Anterior cingulate cortex (tissue), 58 donors: ENCODE measurements at places on chromosomes 2 and 18.

DNA sequence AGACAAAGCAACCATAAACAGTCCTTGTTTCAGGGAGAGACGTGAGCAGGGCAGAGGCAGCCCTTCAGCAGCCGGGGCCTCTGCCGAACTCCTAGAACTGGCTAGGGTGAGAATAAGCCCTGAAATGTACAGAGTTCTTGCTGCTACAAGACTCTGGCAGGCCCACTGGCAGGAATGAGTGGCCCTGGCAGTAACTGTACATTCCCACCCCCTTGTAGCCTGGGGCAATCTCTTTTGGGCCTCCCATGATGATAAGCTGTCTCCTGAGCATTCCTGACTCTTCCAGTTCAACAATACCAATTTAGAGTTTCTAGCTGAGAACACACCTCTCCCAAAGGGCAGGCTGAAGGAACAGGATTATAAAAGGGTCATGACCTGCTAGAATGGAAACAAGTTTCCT is 54.3 kb downstream of the HAUS1 start:
- no peak for DNase-seq

DNA sequence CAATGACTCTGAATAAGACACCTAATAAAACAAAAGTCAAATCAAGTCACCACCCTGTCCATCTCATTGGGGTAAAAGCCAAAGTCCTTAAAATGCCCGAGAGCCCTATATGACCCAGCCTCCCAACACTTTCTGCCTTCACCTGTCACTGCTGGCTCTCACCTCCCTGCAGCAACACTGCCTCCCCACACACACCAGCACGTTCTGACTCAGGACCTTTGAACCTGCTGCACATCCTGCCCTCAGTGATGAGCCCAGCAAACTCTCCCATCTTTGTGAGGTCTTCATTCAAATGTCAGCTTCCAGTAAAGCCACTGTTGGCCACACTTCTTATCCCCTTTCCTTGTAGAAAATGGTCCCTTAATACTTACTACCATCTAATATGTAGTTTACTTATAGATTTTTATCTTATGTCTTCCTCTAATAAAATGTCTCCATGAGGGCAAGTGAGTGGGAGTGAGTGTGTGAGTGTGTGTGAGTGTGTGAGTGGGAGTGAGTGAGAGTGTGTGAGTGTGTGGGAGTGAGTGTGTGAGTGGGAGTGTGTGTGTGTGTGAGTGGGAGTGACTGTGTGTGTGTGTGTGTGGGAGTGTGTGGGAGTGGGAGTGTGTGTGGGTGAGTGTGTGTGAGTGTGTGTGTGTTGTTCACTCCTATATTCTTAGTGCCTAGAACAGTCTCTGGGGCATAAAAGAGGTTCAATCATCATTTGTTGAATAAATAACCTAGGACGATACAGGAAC is 504.7 kb downstream of the EIPR1 start:
- DNase-seq, result no peak

- DNase-seq, result no peak
Measured at GRCh38 chr2:19709553-19709952, 192.2 kb downstream of the TTC32 start.

DNA sequence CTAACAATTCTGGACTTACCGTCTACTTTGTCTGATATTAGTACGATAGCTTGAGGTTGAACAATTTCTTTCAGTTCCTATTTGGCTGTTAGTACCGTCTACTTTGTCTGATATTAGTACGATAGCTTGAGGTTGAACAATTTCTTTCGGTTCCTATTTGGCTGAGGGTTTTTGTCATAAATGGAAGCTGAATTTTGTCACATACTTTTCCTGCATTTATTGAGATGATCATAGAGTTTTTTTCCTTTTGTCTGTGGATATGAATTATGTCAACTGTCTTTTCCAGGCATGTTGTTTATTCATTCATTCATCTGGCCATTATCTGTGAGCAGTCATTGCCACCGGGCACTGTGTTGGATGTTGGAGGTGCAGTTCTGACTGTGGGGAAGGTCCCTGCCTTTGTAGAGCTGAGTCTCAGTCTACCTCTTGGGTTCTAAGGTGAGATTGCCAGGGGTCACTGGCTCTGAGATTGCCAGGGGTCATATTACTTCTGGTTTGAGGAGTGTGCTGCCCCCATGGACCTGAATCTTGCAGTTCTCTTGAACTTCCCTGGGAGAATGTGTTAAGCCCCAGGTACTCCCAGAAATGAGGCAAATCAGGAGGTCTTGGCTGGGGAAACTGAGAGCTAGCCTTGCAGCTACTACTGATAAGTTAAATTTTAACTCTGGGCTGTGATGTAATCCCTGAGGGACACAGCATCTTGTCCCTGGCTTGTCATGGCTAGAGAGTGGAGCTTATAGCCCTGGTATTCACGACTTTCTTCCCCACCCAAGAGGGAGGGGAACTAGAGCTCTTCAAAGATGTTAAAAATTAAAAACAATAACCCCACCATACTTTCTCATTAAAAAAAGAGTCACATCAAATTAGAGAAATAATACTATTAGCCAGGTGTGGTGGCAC is 89.1 kb upstream of the MBOAT2 start:
- no peak for DNase-seq

- DNase-seq, result no peak
Measured at GRCh38 chr2:15170070-15170775, 390.9 kb downstream of the NBAS start.

- no peak for DNase-seq
Measured at GRCh38 chr18:76913583-76913982, 91.2 kb downstream of the ZNF236 start.

GRCh38 chr2:239814116-239814860 is 210.9 kb downstream of the NDUFA10 start:
- no peak for DNase-seq

GRCh38 chr2:174148833-174149232 is 99.5 kb downstream of the OLA1 start:
- no peak for DNase-seq

- no peak for DNase-seq
Measured at GRCh38 chr2:207205173-207205957, 39.6 kb upstream of the KLF7 start.

DNA sequence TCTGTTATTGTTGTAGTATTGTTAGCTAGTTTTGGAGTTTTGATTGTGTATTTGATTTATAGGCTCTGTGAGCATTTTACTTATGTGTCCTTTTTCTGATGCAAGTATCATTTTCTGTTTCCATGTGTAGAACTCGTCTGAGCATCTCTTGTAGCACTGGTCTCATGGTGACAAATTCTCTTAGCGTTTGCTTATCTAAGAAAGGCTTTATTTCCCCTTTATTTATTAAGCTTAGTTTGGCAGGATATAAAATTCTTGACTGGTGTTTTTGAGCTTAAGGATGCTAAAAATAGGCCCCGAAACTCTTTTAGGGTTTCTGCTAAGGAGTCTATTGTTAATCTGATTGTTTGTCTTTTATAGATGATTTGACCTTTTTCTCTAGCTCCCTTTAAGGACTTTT is 57.6 kb upstream of the THUMPD2 start:
- no peak for DNase-seq

DNA sequence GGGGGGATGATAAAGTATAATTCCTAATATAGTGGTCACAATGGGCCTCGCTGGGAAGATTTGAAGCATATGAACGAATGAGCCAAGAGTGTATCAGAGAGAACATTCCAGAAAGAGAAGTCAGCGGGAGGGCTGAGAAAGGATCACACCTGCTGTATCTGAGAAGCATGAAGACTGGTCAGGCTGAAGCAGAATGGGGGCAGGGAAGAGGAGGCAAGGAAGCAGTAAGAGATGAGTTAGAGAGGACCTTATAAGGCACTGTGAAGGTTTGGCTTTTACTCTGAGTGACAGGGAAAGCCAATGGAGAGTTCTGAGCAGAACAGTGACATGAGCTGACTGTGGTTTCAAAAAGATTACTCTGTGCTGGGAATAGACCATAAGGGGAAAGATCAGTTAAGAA is 73.5 kb downstream of the CHN1 start:
- DNase-seq, result no peak

DNA sequence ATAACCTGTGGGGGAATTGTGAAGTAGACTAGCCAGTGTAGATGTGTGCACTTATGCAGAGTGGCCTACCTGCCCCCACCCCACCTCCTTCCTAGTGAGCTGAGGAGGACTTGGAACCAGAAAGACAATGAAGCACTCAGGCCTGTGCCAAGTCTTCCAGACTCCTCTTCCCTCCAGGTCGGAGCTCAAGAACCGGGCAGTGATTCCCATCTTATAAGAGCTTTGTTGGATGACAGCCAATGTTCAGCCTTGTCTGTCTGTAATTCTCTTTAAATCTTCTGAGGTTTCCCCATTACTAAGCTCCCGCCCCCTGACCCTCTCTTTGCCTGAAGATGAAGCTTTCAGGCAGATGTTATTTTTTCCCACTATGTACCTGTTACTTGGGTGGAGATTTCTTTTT is 121.0 kb downstream of the SMAD2 start:
- DNase-seq, result no peak

DNA sequence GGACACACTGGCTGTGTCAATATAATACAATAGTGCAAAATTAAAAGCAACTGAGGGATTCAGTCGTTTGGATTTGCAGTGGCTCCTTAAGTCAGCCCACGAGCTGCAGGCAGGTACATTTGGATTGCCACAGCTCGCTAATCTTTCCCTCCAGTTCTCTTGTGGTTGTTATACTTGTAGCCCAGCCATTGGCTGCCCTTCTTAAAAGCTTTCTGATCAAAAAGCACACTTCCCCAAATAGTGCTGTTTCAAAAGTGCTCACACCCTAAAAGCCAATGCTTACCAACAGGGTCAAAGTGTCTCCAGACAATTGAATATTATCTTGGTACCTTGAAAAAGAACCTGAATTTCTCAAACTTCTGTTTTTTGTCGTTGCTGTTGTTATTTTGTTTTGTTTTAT is 404.7 kb upstream of the FAM98A start:
- no peak for DNase-seq

DNA sequence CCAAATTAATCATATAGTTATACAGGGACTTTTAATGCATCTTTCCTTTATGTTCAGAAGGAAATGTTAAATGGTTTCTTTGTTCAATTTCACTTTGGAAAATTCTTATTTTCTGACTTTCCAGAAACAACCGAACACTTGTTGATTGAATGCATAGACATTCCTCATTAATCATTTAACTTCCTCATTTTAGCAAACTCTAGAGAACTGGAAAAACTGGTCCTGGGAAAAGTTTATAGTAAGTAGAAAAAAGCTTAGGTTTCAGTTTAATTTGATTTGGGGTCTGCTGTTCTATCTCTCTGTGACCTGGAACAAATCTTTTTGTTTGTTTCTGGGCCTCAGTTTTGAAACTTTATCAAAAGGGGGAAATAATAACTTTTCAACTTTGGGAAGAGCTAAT is 320.4 kb downstream of the CMPK2 start:
- DNase-seq, result no peak

DNA sequence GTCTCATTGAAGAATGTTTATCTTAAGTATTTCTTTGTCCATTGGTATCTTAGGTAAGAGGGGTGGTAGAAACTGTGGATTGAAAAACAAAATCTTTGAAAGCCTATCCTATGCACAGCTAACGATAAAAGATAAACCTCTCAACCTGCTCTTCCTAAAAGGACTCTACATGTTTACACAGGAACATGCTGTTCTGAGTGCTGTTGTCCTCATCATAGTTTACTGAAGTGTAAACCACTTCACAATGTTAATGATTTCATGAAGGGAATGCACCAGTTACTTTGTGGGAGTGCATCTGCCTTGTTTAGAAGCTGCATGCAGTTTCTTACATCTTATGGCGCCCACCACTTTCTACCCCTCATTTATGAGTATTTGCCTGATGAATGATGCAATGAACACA is 1.2 kb downstream of the ACMSD start:
- DNase-seq, result no peak

- no peak for DNase-seq
Measured at GRCh38 chr2:15481000-15481399, 80.1 kb downstream of the NBAS start.

DNA sequence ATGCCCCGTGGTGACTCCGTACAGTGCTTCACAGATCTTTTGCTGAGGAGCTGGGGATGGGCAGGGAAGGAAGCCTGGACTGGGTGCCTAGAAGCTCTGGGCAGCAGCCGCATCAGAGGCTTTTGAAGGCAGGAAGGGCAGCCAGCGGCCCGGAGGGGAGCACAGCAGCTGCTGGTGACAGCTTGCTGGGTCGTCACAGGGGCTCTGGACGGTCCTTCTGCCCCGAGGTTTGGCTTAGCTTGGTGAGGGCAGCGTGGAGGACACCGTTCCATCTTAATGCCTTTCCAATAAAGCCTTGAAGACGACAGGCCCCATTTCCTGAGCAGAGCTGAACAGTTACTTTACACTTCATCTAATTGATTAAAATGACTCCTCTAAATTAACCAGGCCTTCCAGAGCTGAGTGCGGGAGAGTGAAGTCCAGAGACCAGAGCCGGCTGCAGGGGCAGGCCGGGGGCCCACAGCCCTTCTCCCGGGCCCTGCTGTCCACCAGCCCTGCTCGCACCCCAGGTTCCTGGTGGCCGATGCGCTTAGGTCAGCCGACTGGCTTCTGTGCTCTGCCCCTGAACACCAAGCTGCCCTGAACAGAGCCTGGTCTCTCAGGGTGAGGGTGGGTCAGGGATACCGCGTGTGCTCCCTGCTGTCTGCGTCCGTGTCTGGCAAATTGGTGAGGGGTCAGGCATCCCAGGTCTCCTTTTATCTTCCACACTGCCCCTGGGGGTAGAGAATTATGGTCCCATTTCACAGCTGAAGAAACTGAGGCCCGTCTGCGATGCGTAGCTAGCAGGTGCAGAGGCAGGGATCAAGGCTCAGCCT is 43.5 kb downstream of the RRM2 start:
- DNase-seq, result no peak

GRCh38 chr2:100260712-100261620 is 61.3 kb downstream of the LONRF2 start:
- peak; percentile 70 for DNase-seq

GRCh38 chr2:203070701-203071100 is 56.0 kb downstream of the NBEAL1 start:
- DNase-seq, result no peak

DNA sequence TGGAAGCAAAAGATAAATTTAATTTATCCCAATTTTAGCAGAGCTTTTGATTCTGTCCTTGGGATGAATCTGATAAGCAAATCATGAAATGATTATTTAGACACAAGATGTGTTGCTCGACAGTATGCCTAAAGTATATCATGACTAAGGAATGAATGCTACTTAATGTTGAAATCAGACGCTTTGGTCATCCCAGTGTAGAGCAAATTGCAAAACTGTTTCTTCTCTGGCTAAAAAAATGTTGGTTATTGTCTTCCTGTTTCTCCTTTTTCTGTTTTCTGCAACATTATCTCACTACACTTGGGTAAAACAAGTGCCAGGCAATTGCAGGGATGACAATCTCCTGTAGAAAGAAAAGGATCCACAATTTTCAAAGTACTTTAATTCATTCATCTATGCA is 66.4 kb downstream of the BABAM2 start:
- no peak for DNase-seq
